ENCODE measurements at places on chromosomes 3 and 15.
A peak's percentile ranks its signal among the peaks of the same experiment; 100 is the strongest.

GRCh38 chr3:111923806-111924205 lies 55.0 kb upstream of the ABHD10 start:
- no peak for DNase-seq

GRCh38 chr15:67125589-67126502 lies 60.4 kb downstream of the SMAD3 start:
- DNase-seq, result peak; percentile 99

- no peak for DNase-seq
Observed at GRCh38 chr3:147618691-147619090, 209.5 kb downstream of the ZIC1 start.

DNA sequence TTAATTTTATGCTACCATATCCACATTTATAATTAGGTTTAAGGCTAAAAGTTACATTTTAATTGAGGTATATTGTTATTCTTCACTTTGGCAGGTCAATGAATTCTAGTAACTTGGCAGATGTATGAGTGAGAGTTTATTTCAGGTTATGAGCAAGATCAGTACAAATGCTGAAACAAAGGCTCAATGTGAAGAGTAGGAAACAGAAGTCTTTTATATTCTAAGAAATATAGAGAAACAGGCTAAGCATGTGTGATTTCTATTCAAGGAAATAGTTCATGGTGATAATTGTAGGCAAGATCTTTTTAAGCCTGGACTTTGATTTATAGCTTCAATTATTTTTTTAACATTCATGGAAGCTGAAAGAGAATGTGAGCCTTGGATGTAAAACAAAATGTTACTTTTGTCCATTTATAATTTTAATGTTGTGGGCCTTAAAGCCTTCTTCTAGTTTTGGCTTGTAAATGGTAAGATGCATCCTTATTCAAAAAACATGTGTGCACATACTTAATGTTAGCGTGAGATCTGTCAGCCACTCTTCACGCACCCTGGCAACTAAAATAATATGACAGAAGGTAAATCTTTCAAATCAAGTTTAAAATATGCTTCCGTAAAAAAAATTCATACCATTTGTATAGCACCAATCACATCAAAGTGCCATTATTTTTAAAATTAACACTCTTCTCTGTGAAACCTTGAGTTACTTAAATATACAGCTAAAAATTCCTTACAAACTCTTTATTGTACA lies 22.8 kb upstream of the OSTN start:
- DNase-seq, result no peak

DNA sequence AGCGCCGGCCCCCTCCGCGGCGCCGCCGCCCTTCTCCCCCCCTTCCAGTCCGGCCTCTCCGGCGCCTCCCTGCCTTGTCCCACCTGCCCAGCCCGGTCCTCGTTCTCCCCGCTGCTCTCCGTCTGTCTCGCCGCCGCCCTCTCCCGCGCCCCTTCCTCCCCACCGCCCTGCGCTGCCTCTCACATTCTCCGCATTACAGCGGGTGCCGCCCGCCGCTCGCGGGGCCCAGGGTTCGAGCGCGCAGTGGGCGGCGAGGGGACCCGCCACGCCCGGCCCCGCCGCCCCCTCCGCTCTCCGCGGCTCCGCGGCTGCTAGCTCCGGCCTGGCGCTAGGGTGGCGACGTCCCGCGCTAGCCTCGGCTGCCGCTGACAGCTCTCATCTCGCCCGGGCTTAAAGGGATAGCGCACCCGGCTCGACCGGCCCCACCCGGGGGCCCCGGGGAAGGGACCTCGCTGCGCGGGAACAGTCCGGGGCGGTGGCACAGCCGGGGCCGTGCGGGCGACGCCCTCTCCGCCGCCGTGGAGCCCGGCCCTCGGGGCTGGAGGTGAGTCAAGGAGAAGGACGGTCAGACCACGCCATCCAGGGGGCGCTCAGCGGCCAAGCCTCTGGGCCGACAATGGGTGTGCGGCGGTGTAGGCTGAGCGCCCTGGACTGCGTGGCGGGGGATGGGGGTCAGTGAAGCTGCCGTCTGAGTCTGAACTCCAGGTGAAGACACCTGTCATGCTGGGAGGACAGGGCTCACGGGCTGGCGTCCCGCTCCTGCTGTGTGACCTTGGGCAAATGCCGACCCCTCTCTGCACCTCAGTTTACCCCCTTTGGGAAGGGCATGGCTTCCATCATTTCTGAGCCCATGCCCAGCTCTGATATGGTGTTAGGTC lies 187.4 kb upstream of the LINGO1 start:
- no peak for DNase-seq

GRCh38 chr3:13280811-13281506 lies 139.2 kb downstream of the NUP210 start:
- DNase-seq, result no peak

GRCh38 chr15:31308185-31308639 lies 18.4 kb upstream of the KLF13 start:
- DNase-seq, result no peak
